Glomerular endothelial cell (primary cell): ENCODE measurements at places on chromosomes 1 and 21. TPM values are rescaled to one million over a fixed set of nuclear protein-coding genes. Genes with fewer than 3 reads are reported as not detected.

DNA sequence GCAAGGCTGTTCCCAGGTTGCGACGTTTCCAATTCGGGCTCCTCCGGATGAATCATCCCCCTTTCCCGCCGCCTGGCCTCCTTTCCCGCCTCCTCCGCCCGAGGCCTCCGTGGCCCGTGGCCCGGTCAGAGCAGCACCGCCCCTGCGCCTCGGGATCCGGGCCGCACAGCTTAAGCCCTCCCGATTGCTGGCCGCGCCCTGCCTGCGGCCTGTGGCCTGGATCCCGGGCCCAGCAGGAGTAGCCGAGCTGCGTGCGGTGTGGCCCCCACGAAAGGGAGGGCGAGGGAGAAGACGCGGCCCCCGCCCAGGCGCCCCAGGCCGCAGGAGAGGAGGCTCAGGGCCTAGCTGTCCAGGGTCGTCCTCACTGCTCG lies 1.0 kb downstream of the TMEM200B start:
- no peak for DNase-seq

DNA sequence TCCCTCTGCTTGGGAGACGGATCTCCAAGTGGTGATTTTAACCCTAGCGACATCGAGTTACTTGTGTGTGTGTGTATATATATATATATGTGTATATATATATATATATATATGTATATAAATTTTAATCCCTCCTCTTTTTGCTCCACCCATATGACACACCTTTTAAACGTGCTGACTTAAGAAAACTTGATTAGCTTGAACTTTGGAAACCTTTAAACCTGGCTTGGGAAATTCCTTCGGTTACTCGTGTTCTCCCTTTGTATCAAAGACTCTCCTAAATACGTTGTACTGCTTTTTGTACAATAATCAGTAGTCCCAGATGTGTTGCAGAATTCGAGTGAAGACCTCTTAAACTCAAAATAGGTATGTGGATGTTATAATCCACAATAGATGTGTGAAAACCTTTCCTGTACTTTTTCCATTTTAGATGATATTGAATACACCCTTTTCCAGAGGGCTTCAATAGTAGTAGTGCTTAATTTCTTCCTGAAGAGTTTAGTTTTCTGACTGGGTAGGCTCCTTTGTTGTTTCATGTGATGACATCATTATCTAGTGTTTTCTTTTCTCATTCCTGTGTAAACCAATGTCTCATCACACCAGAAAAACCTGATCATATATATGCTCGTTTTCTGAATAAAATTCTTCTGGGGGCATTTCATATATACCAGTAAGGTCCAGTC lies 1.4 kb downstream of the RNF11 start:
- no peak for DNase-seq

- DNase-seq, result no peak
Observed at GRCh38 chr1:234836776-234837357, 226.9 kb upstream of the IRF2BP2 start.

DNA sequence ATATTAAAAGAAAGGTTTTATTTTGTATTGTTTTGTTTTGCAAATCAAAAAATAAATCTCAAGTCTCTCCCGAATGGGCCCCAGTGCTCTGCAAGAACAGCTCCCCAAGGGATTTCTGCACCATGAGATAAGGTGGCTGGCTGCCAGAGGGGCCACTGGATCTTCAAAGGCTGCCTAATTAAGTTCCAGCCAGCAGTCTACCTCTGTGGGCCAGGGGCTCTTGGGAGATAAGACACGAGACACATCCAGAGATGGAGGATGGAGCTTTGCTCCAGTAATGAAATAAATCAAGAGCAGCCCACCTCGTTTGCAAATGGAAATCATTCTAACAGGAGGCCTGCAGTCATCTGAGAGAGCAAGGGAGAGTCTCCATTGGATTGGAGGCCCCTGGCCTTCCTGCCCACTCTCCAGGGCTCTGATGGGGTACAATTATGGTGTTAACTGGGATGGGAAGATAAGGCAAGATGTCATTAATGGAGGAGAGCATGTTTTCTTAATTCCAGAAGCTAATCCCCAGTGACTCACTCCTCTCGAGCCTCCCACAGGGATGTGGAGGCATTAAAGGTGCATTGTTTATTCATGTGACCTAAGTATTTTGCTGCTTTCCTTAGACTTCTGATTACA lies 155.2 kb upstream of the KAZN start:
- no peak for DNase-seq

DNA sequence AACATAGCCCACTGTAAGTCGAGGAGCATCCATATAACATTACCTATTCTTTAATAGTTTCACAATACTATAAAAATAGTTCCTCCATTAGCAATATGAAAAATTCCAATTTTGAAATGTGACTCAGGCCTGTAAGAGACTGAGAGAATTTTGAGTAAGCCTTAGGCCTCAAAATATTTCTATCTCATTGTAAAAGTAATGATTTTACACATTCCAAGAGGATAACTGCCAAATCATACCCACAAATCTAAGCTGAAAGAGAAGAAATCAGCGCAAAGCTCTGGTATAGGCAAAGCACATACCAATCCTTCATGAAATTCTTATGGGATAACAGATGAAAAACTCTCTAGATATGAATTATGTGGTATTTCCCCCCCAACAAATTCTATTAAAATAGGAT lies 144.1 kb downstream of the CDC42BPA start:
- DNase-seq, result no peak

The RGS8 gene
- total RNA-seq, result not detected in 2 replicates

DNA sequence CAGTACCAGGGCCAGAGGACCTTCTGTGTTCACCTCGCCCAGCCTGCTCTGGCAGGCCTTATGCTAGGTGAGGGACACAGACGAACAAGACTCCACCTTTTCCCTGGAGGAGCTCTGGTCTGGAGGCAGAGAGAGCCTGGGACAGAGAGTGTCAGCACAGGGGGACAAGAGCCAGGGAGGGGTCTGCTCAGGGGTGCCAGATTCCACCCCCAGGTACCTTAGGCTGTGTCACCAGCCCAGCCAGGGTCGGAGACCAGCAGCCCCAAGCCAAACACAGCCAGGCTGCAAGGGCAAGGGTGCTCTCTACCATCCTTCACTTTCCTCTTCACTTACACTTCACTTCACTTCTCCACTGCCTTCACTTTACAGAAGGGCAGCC lies 4.3 kb upstream of the LRP8 start:
- DNase-seq, result no peak

GRCh38 chr1:64956010-64956640 lies 10.2 kb downstream of the JAK1 start:
- DNase-seq, result no peak

DNA sequence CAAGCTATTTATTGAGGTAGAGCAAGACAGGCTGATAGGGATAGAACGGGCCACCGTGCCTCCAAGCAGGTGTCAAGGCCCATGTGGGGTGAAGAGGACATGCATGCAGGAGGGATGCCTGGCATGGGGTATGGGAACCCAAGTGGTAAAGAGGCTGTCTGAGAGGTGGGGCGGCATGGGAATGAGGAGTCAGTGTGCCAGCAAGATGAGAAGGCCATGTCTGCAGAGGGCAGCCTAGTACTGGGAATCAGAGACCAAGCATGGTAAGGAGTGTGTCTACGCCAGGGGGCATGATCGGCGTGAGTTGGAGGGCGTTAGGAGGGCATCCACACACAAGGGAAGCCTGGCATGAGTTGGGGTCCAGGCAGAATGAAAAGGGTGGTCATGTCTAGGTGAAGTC lies 303.7 kb upstream of the PLD5 start:
- DNase-seq, result no peak

DNA sequence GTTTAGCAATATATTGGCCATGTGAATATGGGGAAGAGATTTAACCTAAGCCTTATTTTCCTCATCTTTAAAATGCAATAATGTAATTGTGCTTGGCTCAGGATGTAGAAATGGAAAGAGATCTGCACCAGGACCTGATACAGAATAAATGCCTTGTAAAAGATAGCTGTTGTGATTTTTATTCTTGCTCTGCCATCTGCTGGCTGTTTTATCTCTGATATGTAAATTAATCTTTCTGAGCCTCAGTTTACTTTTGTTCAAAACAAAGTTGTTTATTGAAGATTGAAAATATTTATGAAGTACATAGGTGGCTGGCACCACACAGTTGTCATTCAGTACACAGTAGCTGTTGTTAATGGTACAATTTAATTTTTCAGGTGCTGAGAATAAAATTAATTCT lies 21.9 kb downstream of the ZYG11B start:
- no peak for DNase-seq

DNA sequence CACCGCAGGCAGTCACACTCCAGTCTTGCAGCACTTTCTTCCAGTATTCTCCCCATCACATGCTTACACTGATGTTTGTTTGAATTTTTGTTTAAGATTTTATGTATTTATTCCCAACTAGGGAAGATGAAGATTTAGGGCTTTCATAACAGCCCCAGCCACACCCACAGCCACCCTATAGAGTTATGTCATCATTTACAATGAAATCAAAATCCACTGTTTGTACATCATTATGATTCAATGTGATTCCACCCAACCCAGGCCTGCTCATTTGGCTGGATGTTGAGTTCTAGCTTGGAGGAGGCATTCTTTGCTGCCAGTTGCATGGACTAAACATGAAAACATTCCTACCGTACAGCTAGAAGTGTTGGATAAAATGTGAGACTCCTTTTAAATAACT lies 35.8 kb downstream of the RIPK4 start:
- no peak for DNase-seq

DNA sequence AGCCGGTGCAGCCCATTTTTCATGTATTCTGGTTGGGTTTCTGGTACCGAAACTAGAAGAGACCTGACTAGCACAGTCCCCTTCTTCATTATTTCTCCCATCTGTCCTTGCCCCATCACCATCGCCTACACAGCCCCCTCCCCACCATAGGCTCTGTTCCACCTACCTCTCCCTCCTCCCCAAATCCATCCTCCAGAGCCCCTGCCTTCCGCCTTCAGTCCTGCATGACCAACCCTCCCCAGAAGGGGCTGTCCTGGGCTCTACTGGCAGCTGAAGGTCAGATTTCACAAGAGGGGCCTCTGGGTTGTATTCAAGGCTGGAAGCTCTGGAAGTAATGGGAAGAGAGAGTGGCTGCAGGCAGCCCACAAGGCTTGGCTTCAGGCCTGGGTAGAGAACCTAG lies 55.2 kb downstream of the SDC3 start:
- no peak for DNase-seq

The OXCT2 gene
- 1.2 and 2.5 TPM in 2 replicates for total RNA-seq

GRCh38 chr1:76238094-76238628 lies 163.6 kb downstream of the ST6GALNAC3 start:
- DNase-seq, result no peak

GRCh38 chr1:55378582-55378981 lies 163.4 kb upstream of the USP24 start:
- DNase-seq, result peak; percentile 37
